Activated naive CD4-positive, alpha-beta T cell treated with Interleukin-2 at 50 U/mL for 16 hours (primary cell): ENCODE measurements at places on chromosomes 7 and 10.
A peak's percentile ranks its signal among the peaks of the same experiment; 100 is the strongest.

GRCh38 chr7:148915211-148915610, 31.1 kb upstream of the EZH2 start:
- no peak for DNase-seq

DNA sequence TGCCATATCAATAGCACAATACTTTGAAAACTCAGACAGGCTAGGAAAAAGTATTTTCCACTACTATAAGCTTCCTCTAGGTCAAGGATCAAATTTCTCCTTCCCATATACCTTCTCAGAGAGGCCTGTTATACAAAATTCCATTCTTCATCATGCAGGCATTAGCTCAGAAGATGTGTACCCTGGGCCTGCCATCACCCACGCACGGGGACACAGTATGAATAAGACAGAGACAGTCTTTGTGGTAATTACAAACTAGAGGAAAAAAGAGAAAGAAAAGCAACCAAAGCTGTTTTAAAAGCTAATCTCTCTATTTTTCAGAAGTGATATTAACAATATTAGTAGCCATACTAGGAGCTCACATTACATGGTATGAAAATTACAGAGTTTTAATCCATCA, 236.8 kb upstream of the AOAH start:
- peak; percentile 26 for DNase-seq

DNA sequence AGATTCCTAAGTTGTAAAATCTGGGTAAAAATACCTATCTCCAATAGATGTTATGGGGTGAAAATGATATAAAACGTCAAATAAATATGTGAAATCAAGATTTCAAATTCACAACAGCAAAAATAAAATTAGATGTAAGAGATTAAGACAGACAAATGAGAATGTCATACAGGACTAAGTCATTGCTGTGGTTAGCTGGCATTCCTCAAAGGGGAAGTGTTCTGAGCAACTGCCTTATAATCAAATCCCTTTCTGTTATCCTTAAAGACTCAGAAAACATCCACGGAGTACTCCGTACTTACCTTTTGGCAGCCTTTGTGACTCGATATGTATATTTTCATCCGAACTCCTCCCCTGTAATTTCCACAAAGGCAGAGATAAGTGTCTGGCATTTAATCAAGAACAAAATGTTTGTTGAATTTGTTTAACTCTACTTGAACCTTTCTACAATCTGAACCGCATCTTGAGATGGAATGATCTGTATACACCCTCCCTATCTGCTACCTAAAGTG, 559.6 kb downstream of the GATA3 start:
- no peak for DNase-seq

- DNase-seq, result no peak
Observed at GRCh38 chr10:92156874-92157773, 133.8 kb downstream of the CPEB3 start.

GRCh38 chr10:110203500-110204455, 3.6 kb upstream of the MXI1 start:
- DNase-seq, result no peak

DNA sequence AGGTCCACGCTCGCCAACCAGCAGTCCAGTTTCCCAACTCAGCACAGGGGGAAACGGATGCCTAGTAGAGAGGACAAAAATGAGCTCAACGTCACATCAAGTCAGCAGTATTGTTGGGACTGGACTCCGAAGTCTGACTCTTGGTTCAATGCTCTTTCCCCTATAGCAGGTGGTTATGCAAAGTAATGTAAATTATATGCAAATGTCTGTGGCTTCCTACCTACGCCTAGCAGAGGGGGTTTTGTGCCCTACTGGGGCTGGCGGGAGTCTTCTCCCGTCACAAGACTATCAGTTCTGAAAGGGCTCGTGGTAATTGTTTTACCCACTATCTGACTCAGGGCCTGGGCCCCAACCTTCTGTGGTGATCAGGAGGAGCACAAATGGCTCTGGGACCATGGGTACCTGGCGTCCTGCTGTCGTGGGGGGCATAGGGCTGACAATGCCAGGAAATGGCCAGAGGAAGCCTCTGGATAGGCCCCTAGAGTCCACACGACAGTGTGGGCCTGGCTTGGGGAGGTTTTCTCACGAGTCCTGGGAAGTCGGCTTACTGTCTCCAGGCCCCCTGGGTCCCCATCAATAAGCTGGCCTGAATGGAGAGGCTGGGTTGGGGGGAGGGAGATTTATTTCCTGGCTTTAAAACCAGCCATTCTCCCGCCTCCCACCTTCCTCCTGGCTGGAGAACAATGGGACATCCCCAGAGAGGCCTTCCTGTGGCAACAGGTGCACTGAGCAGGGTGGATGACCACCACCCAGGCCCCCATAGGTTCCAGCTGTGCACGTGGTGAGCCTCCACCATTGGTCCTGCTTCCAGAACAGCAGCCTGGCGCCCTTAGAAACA, 41.8 kb downstream of the UNC5B start:
- no peak for DNase-seq

DNA sequence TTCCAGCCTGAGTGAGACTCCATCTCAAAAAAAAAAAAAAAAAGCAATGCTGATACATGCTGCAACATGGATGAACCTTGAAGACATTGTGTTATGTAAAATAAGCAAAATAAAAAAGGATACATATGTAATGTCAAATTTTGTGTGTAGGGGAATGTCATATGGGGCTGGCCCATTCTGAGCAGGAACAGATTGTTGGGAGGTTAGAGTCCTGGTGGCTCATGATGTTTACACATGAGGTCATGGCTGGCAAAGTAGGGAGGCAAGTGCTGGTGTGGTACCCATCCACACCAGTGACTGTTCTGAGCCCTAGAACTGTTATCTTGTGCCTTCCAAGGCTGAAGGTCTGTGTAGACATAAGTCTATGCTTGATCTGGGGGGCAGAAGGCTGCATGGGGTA, 37.6 kb downstream of the ZNF92 start:
- DNase-seq, result no peak
